ENCODE measurements at places on chromosomes 4 and X.

- no peak for DNase-seq
Measured at GRCh38 chr4:159209249-159209648, 106.4 kb downstream of the RAPGEF2 start.

DNA sequence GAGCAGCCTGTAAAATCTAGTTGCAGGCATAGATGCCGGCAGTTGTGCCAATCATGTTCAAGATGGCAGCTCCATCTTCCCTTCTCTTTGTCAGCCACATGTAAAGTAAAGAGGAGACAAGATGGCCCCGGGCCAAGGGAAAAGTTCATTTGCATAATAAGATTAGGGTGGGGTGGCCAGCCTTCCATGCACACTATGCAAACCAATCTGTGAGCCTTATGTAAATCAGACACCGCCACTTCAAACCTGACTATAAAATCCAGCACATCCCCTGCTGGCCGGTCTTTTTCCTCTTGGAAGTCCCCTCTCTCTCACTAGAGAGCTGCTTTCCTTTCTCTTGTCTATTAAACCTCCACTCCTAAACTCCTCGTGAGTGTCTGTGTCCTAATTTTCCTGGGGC is 78.9 kb upstream of the CBR4 start:
- DNase-seq = no peak

- no peak for DNase-seq
Measured at GRCh38 chr4:168334053-168334452, 15.5 kb upstream of the DDX60 start.

- no peak for DNase-seq
Measured at GRCh38 chrX:72475338-72475737, 97.3 kb downstream of the HDAC8 start.

DNA sequence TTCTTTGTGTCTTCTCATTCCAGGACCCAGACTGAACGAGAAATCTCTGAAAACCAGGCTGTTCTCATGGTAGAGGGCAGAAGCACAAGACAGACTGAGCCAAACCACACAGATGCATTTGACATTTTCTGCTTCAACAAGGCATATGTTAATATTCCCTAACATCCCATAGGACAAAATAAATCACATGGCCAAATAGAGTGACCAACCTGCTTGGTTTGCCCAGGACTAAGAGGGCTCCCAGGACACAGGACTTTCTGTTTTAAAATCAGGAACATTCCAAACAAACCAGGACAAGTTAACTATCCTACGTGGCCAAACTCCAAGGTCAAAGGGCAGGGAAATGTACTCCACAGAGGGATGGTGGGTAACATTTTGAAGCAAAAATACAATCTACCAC is 11.7 kb downstream of the CTPS2 start:
- no peak for DNase-seq

DNA sequence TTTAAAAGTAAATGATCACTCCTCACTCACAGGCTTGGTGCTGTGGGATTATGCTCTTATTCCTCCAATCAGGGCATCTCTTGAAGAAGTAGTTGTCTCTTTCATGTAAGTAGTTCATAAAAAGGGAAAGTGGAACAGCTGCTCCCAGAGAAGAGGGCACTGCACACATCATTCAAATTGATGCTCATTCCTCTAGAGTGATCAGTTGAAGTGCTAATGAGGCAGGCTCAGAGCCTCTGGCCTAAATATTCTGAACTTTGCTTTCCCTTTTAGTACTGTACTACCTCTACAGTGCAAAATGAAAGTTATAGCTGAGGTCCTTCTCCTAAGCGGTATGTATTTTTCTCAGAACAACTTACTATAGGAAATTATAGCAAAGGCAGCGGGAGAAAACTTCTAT is 1453.1 kb downstream of the ARAP2 start:
- DNase-seq = no peak

DNA sequence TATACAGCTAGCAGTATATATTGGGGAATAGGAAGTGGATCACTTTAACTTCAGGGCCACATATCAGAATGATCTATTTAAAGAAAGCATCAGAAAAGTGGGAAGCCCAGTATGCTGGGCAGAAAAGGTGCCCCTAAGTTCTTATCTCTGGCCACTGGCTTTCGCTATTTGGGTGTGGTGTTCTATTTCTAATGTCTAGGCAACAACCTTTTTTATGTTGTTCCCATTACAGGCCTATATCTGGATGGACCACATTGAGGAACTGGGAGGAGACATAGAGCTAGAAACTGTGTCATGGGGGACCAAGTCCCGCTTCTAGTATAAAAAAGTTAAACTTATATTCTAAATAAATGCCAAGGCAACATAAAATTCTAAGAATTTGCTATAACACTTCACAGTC is 935.6 kb downstream of the PDHA2 start:
- DNase-seq = no peak

DNA sequence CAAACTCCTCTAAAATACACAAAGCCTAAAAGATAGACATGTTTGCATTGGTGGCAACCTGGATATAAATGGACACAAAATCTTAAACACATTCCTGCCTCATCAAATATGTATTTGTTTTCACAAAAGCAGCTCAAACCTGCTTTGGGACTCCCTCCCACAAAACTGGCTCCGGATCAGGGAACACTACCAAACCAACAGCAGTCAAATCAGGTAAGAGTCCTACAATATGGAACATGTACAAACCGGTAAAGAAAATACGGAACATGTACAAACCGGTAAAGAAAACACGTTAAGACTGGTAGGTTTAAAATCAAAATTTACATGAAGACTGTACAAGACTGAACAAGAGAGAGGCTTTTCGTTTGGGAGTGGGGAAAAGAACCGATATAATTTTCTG is 4.3 kb downstream of the AMTN start:
- no peak for DNase-seq

DNA sequence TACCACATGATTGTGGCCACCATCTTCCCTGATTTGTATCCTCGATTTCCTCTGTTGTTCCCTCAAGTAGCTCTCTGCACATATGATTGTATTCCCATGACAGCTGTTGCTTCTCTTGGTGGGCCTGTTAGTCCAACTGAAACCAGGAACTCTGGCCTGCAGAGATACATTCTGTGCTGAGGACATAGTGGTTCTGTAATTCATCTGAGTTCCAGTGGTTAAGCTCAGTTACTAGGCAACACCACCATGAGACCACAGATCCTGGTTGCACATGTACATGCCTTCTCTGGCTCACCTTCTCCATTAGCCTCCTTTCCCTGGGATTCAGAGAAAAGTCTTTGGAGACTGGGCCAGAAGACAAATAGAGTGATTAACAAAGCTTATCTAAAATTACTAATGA is 172.1 kb upstream of the SLC7A11 start:
- DNase-seq = no peak

- no peak for DNase-seq
Measured at GRCh38 chr4:168265327-168265726, 53.2 kb downstream of the DDX60 start.

- DNase-seq = no peak
Measured at GRCh38 chr4:98470831-98471230, 187.6 kb downstream of the TSPAN5 start.

GRCh38 chr4:8471211-8471875 is 30.8 kb downstream of the TRMT44 start:
- DNase-seq = no peak

GRCh38 chr4:123068081-123068480 is 145.7 kb upstream of the NUDT6 start:
- DNase-seq = no peak

DNA sequence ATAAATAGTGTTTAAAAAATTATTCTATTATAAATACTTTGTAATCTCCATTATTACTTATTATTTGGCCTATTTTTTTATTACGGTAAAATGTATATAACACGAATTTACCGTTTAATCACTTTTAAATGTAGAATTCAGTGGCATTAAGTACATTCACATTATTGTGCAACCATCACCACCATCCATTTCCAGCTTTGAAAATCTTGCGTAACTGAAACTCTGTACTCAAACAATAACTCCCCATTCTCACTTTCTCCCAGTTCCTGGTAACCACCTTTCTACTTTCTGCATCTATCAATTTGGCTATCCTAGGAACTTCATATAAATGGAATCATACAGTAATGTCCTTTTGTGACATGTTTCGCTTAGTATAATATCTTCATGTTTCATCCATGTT is 45.7 kb downstream of the PASD1 start:
- no peak for DNase-seq

GRCh38 chrX:139224953-139225665 is 305.4 kb upstream of the F9 start:
- DNase-seq = no peak
